Kidney capillary endothelial cell (primary cell): ENCODE measurements at places on chromosomes 7 and 10.

- peak; percentile 40 for DNase-seq
Observed at GRCh38 chr10:126119599-126119998, 223.2 kb downstream of the FANK1 start.

DNA sequence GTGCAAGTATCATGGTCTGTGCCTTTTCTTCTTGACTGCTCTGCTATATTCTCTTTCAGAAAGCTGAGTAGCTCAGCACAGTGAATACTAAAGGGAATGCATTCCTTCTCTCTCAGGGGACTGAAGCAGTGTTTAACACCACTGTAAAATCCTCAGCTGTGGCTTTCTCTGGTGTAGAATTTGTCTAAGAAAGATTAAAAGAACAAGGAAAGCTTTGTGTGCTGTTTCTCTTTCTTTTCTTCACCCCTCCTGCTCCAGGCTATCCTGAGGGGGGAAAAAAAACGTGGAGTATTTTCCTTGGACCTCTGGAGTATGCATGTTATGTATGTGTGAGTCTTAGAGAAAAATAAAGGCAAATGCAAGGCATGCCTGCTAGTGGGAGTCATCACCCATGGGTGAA is 383.9 kb downstream of the AUTS2 start:
- no peak for DNase-seq

DNA sequence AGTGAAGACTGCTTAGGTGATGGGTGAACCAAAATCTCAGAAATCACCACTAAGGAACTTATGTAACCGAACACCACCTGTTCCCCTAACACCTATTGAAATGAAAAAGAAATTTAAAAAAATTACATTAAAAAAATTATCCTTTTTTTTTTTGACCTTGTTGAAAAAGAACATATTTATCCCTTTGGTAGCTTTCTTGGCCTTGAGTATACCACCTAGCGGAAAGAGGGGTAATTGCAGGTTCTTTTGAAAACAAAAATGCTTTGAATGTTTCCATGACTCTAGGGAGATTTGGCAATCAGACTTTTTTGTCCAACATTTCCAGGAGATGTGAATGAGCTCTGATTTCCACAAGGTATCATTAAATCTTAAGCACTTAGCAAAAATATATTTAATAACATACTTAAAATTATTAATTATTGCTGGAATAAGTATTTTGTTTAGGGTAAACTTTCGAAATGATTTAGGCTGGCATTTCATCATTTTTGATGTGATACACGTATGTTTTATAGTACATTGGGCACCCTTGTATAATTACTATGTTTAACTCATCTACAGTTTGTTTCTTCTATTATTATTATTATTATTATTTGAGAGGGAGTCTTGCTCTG is 47.0 kb upstream of the ELMO1 start:
- peak; percentile 39 for DNase-seq

DNA sequence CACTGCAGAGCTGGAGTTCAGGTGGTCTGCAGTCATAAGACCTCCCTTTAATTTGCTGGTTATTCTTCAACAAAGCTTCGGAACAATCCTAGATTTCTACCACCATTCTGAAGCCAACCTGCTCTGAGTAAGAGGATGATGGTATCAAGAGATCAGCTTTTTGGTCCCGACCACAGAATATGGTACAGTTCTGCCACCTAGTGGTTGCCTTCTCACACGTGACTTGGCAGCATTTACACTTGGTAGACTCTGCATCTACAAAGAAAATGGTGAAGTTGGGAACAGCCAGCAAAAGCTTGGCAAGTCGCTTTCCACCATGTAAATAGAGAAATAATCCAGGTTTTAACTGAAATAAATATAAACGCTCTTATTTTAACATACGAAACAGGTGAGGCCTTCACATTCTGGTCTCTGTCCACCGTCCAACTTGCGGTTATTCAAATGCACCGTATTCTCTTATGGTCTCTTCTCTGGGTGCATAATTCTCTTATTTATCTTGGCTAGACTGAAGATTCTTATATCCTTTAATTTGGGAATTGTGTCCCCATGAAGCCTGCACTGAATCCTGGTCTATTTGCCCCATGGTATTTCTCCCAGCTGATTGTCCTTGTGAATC is 173.9 kb upstream of the GRM3 start:
- DNase-seq = peak; percentile 66

- DNase-seq = no peak
Observed at GRCh38 chr7:130160455-130160854, 44.8 kb downstream of the TMEM209 start.

DNA sequence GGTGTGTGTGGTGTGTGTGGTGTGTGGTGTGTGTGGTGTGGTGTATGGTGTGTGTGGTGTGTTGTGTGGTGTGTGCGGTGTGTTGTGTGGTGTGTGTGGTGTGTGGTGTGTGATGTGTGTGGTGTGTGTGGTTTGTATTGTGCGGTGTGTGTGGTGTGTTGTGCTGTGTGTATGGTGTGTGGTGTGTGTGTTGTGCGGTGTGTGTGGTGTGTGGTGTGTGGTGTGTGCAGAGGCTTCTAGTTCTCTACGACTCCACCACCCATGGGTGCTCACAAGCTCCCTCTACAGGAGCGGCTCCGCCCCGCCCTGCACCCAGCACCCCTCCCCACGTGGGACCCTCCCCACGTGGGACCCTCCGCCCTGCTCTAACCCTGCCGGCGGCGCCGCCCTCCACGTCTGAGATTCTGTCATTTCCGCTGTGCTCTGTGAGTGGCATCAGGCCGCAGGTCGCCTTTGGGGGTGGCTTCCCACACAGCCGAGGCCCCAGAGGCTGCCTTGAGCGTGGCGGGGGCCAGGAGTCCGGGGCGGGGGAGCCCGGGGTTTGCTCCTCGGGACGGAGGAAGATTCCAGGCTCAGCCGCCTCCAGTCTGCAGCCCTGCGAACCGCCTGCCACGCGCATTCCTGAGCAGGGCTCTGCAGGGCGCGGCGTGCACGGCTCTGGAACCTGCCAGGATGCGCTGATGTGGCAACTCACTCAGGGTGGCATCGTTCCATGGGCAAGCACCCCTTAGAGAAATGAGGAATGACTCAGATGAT is 37.0 kb upstream of the DNAJB6 start:
- no peak for DNase-seq

GRCh38 chr7:69654849-69655707 is 56.8 kb downstream of the AUTS2 start:
- no peak for DNase-seq

GRCh38 chr7:44965441-44965903 is 13.3 kb downstream of the MYO1G start:
- DNase-seq = no peak

DNA sequence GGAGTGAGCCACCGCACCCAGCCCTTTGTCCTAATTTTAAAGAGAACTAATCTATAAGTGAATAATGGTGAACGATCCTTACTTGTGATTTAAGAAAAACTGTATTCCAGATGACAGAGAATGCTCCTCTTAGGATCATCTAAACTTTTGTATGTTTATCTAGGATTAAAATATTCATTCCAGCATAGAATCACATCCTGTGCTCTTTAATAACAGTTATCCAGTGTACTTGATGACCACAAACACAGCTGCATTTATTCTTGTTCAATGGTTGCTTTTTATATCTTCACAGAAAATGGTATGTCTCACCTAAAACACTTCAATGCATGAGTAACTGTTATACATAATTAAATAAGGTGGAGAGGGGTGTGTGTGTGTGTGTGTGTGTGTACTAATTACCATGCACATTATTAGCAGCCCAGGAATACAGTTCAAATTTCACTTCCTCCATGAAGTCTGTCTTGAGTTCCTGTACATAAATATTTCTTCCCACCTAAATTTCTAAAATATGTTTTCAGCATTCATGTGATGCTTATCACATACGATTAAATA is 38.5 kb upstream of the SEMA3C start:
- DNase-seq = no peak

DNA sequence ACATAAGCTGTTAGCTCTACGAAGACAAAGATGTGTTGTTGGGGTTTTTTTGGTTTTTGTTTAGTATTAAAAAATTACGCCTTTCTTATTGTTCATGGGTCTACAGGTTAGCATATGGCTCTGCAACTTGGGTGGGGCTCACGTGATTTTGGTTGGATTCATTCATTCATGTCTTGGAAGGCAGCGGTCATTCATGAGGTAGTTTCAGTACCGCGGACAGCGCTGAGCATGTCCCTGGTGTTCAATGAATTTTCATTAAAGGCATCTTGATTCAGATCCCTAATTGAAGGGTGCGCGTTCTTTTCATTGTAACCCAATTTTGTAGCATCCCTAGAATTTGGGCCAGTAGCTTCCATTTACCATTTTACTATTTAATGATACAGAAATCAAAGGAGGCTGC is 42.9 kb upstream of the TCERG1L start:
- DNase-seq = no peak

DNA sequence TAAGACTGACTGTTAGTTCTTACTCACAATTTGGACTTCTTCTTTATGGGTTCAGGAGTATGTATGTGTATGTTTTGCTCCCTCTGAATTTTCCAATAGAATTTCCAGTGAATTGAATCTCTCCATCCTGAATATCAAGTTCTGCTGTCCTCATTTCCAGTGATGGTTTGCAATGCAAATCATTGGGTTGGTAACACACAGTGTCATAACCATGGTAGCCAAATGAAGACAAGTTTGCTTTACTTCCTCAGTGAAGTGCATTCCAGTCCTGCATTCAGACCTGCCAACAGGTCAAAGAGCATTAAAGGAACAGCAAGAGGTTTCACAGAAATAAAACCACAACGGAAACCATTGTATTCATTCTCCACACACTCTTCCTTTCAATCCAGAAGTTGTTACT is 15.2 kb downstream of the ITPRID1 start:
- DNase-seq = no peak

- no peak for DNase-seq
Observed at GRCh38 chr10:12013926-12014325, 28.7 kb downstream of the UPF2 start.

- no peak for DNase-seq
Observed at GRCh38 chr7:151179946-151180345, 7.1 kb downstream of the ASB10 start.

- no peak for DNase-seq
Observed at GRCh38 chr10:23522345-23522744, 83.5 kb downstream of the OTUD1 start.

DNA sequence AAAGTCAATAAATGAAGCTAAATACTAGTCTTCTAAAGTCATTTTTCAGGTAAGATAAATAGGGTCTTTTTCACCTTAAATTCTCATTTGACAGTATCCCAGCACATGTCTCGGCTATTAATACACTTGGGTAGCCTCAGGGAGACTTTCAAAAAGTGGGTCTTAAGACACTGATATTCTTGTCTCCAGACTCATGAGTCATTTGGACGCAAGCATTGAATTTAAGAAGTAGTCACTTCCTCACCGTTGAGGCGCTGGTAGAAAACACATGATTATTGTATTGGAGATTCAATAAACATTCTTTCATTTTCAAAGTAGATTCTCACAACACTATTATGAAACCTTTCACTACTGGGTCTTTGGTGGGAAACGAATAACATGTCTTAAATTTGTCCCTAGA is 108.9 kb upstream of the SP8 start:
- no peak for DNase-seq

DNA sequence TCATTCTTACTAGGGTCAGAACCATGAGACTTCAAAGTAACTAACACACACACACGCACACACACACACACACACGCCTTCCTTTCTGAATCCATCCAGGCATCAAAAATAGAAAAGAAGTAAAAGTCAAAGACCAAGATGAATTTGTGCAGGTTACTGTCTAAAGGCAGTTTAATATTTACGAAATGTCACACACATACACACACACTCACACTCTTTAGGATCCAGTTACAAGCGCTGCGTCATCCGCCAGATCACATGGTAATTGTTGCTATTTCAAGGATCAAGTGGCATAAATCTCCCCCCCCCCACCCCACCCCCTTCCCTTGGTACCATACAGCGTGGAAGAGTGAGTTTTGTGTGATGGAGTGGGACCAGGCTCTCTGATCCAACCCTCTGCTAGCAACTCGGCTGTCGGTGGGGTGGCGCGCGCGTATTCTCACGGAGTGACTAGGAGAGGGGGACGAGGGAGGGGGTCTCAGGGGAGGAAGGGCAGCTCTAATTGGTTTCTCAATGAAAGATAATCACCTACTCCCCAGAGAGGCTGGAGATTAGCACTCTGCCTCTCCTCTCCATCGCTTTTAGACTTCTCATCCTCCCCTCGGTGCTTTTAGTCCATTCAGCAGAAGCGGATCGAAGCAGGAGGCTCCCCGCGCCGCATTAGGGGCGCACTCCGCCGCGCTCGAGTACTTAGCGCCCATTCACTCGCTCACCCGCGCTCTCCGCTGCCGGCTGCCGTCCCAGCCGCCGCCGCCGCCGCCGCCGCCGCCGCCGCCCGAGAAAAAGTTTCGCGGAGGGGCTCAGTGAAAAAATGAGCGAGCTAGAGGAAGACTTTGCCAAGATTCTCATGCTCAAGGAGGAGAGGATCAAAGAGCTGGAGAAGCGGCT is 83.5 kb upstream of the PRKG1 start:
- DNase-seq = peak; percentile 20

DNA sequence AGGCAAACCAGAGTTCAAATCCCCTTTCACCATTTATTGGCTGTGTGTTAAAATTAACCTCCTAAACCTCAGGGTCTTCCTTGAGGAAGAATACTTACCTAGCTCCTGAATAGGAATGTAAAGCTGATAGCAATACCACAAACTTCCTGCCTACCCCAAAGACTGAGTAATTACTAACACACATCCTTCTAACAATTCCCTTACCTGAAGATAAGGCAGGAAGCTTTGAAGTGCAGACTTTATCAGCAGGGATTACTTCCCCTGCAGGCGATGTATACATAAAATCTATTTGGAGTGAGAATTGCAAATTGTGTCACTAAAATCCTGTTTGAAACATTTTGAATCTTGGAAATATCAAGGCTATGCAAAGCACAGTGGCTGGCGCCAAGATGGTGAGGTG is 21.2 kb downstream of the EVX1 start:
- DNase-seq = no peak

- no peak for DNase-seq
Observed at GRCh38 chr10:130043491-130043890, 67.1 kb downstream of the C10orf143 start.

GRCh38 chr7:122304319-122304975 is at the start of gene FEZF1:
FEZF1 (minus strand) TSS chr7:122304750; CDS start chr7:122304437, 313 bp downstream.
- no peak for DNase-seq

DNA sequence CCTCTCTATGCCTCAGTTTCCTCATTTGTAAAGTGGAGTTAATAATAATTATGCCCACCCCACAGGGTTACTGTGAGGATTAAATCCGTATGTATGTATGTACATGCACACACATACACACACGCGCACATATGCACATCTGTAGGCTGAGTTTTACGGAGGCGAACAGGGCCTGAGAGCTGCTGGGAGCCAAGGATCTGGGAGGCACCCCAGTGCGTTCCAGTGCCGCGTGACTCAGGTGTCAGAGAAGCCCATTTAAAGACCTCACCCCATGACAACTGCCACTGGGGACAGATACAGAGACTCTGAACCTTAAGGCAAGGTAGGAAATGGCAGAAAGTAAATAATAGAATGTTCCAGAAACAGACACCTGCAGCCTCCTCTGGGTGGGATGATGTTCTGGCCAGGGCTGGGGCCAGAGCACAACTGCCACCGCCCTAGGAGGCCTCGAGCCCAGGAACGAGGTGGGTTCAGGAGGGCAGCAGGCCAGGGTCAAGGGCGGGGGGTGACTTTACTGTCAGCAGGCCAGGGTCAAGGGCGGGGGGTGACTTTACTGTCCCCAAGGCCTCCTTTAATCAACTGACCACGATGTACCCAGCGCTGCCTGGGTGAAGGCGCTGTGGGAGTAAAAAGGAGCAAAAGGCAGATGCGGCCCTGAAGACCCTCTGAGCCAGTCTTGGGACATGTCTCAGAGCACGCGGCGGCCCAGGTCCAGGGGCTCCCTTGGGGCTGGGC is 54.9 kb downstream of the PRKAG2 start:
- no peak for DNase-seq

GRCh38 chr7:157416011-157416410 is 79.2 kb downstream of the DNAJB6 start:
- no peak for DNase-seq
